ENCODE measurements at places on chromosomes 2 and 18.

GRCh38 chr2:217121565-217121964 lies 261.7 kb upstream of the TNP1 start:
- no peak for DNase-seq

GRCh38 chr2:151166410-151166809 lies 95.3 kb downstream of the RBM43 start:
- DNase-seq = no peak

DNA sequence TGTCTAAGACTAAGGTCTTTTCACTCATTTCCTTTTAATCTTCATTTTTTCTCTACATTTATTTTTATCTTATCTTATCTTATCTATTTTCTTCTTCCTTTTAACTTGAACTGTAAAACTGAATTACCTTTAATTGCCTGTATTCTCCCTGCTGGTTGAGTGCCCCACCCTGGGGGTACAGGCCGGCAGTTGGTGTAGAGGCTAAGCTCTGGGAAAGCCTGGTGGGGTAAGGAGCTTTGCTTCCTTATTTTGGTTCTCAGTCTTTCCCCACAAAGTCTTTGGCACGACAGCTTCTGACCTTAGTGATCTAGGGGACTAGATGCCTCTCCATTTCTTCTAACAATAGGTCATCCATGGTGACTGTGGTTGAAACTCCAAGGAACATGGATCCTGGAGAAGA lies 26.8 kb upstream of the HAAO start:
- DNase-seq = no peak

DNA sequence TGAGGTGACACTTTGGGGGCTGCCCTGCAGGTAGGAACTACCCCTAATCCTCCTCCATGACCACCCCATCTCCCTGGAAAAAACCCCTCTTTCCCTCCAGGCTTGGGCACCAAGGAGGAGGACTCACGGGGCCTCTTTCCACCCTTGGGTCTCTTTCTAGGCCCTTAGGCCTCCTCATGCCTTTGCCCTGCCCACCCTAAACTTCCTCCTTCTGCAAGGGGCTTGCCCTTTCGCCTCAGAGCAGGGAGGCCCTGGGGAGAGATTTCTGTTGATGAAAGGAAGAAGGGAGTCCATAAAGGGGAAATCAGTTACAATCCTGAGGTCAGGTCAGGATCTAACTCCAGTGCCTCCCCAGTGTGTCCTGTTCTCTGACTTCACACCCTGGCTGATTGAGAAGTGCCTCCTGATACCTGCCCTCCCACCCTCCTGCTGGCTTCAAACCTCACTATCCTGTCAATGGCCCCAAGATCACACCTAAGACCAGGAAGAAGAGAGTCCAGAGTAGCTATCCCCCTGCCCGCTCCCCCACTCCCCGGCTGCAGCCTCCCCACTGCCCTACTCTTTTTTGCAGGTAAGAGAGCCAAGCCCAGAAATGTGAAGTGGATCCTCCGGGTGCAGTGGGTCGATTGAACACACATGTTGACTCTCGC lies 16.7 kb upstream of the TNS1 start:
- no peak for DNase-seq

DNA sequence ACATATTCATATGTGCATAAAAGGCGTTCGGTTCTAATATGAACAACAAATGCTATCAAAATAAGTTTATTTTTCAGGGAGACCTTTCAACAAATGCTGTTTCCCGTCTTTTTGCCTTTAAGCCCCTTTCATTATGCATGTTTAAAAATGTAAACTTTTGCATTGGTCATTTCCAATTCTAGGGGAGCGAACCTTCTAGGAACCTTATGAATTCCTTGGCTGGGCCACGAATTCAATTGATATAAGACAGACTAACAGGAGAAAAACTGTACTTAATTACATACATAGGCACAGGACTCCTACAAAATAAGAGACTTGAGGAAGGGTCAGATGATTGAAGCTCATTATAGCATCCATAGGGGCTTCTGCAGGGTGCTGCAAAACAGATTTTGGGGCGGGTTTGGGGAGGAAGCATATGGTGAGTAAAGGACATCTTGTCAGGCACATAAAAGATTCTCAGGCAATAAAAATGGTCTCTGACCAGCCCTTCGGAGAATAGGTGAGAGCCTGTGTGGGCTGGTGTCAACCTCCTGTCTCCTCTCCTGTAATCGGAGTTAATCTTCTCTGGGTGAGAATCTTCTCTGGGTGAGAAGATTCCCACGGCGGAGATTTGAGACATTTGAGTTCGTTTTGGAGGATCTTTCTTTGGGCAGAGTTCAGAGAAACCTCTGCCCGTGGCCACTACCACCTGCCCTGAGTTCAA lies 1.7 kb downstream of the TNFRSF11A start:
- no peak for DNase-seq

- DNase-seq = no peak
These were observed 257.6 kb downstream of the CYP26B1 start for GRCh38 chr2:71889759-71890684.

GRCh38 chr2:222604749-222605515 lies 51.0 kb downstream of the FARSB start:
- DNase-seq = no peak

- DNase-seq = no peak
These were observed 56.6 kb downstream of the FAM228A start for GRCh38 chr2:24231461-24231881.

GRCh38 chr2:25078170-25079049 lies 36.5 kb downstream of the EFR3B start:
- DNase-seq = no peak

DNA sequence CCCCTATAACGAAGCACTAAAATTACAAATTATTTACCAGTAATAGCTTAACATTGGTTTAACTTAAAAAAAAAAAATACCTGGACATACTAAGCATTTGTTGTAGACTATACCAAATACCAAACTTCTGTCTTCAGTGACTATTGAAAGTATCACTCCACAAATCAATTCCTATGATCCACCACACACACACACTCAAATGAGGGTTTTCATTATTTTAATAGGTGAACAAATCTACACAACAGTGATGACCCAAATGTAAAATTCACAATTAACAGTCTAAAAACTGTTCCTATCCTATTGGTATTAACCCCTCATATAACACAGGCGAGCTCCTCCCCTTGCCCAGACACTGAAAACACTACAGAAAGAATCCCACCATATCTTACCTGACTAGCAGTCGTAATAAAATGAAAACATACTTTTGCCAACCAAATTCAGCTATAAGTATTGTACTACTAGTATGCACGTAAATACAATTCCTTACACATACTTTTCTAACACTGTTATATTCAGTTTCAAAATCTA lies 2.5 kb downstream of the SP3 start:
- peak; percentile 46 for DNase-seq

DNA sequence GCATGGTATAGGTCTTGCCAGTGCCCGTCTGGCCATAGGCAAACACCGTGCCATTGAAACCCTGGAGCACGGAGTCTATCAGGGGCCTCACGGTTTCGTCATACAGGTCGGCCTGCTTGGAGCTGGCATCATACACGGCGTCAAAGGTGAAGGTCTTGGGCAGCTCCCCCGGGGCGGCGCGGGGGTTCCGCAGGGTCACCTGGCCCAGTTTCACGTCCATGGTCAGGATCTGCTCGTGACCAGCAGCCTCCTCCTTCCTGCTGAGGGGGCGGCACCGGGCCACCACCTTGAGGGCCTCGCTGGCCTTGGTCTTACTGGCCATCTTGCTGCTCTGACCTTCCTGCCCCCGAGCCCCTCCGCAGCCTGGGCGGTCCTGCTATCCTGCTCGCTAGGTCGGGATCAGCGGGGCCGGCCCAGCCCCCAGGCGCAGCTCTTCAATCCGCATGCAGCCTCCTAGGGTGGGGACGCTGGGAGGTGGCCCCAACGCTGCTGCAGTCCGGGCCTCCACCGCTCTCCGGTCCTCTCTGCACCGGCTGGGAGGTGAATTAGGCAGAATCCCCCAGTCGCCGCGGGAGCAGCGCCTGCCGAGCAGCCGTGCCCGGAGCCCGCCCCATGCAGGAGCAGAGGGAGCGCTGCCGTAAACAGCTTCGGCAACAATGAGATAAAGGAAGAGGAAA lies 563 bp downstream of the KIF3C start:
- DNase-seq = no peak

DNA sequence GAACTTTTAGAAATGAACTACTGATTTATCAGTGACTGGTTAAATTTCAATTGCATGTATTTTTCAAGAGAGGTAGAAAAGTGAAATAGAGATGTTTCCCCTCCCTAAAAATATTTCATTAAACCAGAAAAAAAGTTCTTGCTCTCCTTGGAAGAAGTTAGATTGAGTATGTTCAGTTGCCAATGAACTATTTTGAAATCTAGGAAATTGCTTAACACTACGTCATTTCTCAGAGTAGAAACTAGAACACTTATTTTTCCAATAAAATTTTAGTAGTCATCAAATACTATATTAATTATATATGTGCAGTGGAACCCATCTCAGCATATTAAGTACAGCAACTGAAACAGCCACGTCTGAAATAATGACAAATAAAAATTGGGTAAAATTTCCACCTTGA lies 51.8 kb upstream of the STAT1 start:
- no peak for DNase-seq

GRCh38 chr2:151861174-151861573 lies 33.0 kb upstream of the ARL5A start:
- no peak for DNase-seq

DNA sequence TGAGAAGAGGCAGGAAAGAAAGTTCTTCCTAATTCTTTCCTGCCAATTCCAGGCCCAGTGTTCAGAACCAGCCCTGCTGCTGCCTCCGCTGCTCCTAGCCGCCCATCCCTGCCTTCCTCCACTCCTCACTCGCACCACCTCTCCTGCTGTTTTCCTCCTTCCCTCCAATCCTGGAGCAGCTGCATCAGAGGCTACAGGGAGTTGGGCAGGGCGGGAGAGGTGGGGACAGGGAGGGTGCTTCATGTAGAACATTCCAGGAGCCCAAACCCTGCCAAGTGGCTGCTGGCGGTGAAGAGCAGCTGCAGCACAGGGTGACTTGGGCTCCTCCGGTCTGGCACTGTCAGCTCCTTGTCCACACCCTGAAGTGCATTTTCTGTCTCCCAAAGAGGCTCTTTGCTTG lies 176.3 kb downstream of the TNS1 start:
- DNase-seq = no peak

GRCh38 chr18:62437235-62438017 lies 85.4 kb upstream of the ZCCHC2 start:
- DNase-seq = no peak

- no peak for DNase-seq
These were observed 137.5 kb downstream of the FMNL2 start for GRCh38 chr2:152472481-152472887.

DNA sequence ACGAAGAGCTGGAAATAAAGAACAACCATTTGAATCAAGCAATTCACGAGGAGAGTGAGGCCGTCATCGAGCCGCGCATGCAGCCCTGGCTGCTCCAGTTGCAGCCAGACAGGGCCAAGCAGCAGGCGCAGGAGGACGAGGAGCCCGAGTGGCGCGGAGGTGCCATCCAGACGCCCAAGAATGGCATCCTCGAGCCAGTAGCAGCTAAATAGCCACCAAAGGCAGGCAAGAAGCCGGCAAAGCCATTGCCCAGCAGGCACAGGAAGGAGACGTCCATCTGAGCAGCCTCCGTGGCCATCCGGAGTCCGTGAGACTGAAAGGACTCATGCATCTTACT lies 8.9 kb upstream of the CHST10 start:
- no peak for DNase-seq

- no peak for DNase-seq
These were observed 94.9 kb upstream of the CTDP1 start for GRCh38 chr18:79584491-79585394.

- no peak for DNase-seq
These were observed 42.5 kb downstream of the MAP4K3 start for GRCh38 chr2:39394516-39394961.

- no peak for DNase-seq
These were observed 78.9 kb downstream of the ZBTB7C start for GRCh38 chr18:48330016-48330991.

GRCh38 chr18:63106727-63107126 lies 212.8 kb downstream of the BCL2 start:
- no peak for DNase-seq

GRCh38 chr2:141942006-141942789 lies 188.6 kb downstream of the LRP1B start:
- peak; percentile 16 for DNase-seq

GRCh38 chr2:10521356-10522169 lies 73.4 kb upstream of the ODC1 start:
- DNase-seq = no peak

- DNase-seq = peak; percentile 61
These were observed 27.5 kb downstream of the CNRIP1 start for GRCh38 chr2:68292108-68292710.

DNA sequence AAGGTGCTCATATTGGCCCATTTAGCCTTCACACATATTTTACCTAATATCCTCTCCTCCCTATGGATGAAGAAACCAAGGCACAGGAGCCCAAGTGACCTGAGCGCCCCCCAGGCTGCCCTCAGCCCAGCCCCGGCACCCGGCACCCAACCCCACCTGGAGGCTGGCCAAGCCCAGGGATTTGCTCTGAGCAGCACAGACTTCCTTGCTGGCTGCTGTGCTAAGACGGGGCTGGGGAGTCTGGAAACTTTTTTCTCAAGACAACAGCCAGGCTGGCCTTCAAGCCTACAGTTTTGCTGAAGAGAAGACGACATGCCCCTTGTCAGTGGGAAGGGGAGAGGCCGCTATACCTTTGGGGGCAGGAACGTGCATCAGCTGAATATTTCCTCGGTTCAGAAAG lies 52.7 kb upstream of the LAMA1 start:
- no peak for DNase-seq

- DNase-seq = no peak
These were observed 189.1 kb upstream of the BCL2L11 start for GRCh38 chr2:110931648-110932047.

DNA sequence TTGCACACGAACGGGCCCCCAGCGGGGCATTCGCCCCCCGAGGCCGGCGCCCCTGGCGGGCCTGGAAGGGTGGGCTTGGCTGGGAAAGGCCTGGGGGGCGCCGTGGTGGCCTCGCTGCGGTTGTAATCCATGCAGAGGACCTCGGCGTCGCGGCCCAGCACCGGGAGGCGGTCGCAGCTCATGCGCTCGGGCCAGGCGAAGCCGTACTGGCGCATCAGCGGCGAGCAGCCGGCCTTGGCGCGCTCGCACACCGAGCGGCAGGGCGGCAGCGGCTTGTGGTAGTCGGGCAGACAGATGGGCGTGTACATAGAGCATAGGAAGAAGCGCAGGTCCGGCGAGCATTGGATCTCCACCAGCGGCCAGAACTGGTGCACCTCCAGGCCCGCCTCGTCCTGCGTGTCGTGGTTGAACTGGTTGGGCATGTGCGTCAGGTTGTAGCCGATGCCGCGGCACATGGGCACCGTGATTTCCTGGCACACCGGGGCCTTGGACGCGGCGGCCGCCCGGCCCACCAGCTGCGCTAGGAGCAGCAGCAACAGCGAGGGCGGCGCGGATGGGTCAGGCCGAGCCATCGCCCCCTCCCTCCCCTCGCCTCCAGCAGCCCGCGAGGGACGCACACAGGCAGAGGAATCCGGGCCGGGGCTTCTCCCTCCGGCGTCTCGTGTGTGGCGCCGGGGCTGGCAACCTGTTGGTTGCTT lies 1.4 kb downstream of the FZD5 start:
- DNase-seq = no peak

GRCh38 chr2:169702996-169703395 lies 8.7 kb downstream of the PHOSPHO2 start:
- no peak for DNase-seq

Measured in NAMALWA (cell line).